ENCODE measurements at places on chromosomes 16 and 17.

GRCh38 chr17:31721291-31722025, 137.6 kb downstream of the COPRS start:
- no peak for DNase-seq

DNA sequence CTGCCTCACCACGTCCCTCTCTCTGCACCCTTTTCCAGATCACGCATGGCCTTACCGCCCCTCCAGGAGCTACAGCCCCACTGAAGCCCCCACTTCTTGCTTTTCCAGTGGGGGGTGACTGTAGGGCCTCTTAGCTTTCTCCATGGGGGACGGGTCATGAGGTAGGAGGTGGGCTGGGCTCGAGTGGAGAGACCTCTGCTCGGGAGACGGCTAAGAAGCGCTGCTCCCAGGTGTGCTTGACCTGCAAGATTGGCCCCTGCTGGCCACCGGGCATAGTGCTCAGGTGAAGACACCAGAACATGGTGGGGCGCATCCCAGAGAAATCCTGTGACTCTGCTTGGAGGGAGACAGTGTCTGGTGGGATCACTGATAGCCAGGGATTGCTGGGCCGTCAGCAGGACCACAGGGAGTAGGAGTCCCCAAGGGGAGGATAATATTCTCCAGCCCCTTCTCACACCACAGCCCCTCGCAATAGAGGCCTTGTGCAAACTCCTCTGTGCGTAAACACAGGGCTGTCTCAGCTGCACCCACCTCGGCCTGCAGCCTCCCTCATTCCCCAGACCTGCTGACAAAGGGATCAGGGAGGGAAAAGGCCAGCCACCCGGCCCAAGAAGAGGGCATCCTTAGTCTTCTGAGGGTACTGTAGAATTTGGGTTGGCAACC, 8.9 kb upstream of the GALK1 start:
- DNase-seq: peak; percentile 66

DNA sequence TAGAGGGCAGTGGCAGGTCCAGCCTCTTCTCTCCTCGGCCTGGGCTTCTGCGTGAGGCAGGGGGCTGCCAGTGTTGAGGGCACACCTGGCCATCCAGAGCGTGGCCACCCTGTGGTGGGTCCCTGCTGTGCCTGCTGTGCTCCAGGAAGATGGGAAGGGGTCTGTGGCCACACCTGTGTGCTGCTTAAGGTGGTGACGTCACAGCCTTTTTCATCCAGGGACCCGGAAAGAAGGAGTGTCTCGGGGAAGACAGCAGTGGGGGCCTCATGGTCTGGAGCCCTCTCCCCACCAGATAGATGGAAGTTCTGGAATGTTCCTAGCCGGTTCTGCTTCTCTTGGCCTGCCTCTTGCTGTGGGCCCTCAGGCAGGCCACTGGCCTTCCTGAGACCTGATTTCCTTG, 36.5 kb downstream of the ACTG1 start:
- no peak for DNase-seq

- DNase-seq: peak; percentile 98
These were observed at the start of gene AKAP1 for GRCh38 chr17:57084802-57085447. AKAP1 (plus strand) TSS chr17:57085246; CDS start chr17:57105465, 20,219 bp downstream.

DNA sequence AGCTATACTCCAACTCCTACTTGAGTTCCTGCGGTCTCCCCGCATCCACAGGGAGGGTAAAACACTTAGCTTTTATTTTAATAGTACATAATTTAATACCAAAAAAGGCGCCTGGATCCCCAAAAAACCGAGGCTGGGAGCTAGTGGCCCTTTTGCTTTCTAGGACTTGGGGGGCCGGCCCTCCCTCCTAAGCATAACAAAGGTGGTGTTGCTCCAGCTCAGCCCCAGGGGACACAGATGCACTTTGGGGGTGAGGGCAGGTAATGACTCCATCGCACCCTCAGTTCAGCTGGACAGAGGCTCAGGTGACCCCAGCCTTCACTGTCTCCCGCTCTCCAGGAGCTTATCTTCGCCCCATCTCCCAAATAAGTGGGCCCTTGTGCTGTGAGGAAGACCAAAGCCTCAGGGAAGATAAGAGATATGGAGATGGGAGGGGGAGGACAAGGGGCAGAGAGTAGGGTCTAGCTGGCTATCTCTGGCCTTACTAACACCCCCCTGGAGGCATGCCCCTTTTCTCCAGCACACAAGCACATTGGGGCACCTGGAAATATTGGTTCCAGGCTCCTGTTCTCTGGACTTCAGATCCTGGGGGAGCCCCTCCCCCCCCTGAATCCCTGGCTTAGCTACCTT, 2.8 kb upstream of the NHERF1 start:
- DNase-seq: no peak

DNA sequence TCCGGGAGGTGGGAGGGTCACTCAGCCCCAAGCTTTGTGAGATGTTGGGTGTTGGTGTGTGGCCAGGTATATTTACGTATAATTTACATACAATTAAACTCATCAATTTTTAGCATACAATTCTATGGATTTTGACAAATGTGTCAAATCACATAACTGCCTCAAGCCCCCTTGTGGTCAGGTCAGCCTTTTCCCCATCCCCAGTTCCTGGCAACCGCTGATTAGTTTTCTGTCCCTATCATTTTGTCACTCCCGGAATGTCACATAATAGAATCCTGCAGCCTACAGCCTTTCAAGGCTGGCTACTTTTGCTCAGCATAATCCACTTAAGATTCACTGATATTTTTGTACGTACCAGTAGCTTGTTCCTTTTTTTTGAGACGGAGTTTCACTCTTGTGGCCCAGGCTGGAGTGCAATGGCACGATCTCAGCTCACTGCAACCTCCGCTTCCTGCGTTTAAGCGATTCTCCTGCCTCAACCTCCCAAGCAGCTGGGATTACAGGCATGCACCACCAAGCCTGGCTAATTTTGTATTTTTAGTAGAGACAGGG, 19.3 kb upstream of the RAI1 start:
- DNase-seq: no peak

- DNase-seq: no peak
These were observed 13.4 kb downstream of the RBBP6 start for GRCh38 chr16:24552705-24553246.

DNA sequence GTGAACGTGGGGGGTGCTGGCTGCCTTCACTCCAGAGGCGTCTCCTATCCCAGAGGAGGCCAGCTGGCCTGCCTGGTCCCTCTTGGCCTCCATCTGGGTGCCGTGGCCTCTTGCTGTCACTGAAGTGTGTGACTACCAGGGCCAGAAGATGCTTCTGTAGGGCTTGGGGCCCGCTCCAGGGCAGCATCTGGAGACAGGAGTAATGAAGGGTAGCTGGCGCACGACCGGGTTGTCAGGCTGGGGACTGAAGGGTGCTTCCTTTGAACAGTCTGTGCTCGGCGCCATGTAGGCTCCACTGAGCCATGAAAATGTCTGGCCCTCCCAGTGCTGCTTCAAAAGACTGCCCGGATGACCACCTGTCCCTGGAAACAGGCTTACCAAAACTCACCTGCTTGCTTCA, 31.3 kb downstream of the ASIC2 start:
- no peak for DNase-seq

DNA sequence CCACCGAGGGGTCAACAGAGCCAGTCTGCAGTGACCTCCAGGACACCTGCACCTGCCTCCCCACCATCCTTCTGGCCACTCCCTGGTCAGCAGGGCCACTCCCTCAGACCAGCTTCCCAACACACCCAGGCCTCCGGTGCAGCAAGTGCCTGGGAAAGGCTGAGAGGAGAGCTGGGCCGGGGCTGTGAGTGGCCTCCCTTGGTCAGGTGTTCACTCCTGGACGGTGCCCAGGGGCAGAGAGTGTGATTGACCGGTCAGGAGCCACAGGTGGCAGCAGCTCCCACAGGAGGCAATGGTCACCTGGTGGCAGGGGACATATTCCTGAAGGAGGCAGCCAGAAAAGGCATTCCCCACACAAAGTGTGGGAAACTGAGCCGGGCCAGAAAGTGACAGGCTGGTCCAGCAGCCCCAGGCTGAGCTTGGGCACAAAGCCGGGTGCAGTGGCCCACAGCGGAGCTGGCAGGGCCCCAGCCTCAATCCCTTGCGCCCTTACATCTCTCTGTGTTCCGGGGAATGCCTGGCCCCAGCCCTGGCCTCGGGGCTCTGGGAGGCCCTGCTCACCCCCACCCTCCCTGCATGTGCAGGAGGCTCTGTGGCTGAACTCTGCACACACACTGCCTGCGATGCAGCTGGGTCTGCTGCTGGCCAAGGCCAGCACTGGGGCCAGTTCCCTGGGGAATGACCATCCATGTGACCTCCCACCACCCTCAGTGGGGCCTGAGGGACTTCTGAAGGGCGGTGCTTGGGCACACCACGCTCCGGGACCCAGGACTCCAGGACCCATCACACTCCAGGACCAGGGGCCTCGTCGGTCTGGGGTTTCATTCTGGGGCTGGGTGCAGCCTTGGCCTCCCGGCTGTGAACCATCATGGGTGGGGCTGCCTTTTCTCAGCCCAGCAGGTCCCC, 1.2 kb upstream of the C17orf99 start:
- no peak for DNase-seq

DNA sequence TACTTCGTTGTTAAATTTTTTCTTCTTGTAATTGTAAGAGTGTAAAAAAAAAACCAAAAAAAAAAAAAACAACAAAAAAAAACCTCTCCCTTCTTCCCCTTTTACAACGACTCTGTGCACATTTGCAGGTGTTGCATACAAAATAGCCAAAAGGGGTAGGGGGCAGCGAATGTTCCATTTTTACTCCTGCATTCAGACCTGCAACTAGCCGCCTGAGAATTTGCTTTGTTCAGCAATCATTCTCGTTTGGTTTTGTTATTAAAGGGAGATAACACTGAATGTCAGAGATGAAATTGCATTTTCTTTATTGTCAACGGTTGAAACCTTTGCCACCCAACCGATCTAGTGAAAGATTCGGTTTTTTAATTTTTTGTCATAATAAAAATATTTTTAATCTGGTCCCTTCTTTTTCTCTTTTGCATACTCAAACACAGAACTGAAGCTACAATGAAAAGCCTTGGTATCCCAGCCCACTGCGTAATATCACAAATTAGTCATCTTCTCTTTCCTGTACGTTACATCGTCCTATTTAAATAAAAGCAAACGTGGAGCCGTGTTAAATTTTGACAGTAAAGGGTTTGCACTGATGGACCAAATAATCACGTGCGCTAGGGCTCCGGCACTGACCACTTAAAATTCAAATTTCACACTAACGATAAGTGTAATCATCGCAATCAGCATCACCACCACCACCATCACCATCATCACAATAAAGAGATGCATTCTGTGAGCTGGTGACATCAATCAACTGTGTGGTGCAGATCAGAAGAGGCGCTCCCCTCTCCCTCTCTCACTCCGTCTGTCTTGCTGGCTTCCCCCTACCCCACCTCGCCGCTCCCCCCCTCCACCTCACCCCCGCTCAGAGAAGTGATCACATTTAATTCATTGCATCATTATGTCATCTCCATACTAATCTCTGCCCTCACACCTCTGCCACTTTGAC, 406.2 kb upstream of the PSMD7 start:
- DNase-seq: no peak

GRCh38 chr17:56172517-56172982, 19.3 kb downstream of the ANKFN1 start:
- DNase-seq: no peak

- peak; percentile 79 for DNase-seq
These were observed 118.2 kb upstream of the KCNJ18 start for GRCh38 chr17:21573961-21574610.

- DNase-seq: peak; percentile 65
These were observed 44.4 kb downstream of the LYRM1 start for GRCh38 chr16:20944861-20945574.

GRCh38 chr16:69413045-69413664, 11.3 kb upstream of the CYB5B start:
- no peak for DNase-seq

DNA sequence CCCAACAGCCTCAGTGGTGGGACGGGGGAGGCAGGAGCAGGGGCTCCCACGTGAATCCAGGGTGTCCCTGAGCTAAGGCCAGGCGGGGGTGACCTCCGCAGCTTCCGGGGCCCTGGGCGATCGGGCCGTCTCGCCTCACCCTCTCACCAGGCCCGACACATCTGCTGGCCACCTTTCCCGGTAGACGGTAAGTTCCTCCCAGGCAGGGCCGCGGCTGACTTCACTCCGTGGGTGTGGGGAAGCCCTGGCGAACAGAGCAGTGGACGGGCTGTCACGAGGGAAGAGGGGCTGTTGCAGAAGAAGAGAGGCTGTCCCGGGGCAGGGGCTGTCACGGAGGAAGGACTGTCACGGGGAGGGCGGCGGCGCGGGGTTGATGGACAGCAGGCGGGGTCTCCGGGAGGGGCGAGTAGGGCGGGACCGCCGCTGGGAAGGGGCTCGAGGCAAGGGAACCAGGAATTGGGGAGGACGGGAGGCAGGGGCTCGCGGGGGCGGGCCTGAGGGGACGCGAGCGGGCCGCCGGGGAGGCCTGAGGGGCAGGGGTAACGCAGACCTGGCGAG, 498 bp downstream of the PKMYT1 start:
- no peak for DNase-seq

GRCh38 chr17:74437702-74438101, 5.8 kb downstream of the GPRC5C start:
- no peak for DNase-seq

DNA sequence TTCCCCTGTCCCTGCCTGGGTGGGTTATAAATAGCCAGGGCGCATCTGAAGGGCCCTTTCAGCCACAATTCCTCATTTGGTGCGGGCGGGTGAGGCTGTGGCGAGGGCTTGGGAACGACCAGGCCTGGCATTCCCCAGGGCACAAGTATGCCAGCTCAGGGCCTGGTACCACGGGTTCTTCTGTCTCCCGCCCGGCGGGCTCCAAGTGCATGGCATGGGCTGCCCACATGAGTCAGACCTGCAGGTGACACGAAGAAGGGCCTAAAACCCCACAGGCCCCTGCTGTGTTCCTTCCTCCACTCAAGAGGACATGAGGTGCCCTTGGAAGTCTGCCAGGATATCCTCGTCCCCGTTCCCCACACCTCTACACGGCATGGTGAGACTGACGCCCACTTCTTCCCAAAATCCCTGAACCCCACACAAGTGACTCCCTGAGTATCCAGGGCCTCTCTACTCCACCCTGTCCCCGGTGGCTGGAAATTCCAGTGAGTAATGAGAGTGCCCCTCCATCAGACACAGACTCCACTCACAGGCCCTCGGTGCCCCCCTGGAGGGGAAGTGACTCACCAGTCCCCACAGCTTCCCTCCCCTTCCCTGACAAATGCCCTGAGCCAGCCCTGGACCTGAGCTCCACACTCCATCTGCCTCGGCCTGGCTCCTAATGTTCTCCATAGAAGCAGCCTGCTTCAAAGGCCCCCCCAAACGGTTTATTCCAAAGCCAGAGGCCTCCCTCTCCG, 68.8 kb downstream of the ABR start:
- DNase-seq: peak; percentile 72
